ENCODE measurements at places on chromosomes 11 and 22.

GRCh38 chr11:105696000-105696399, 86.1 kb downstream of the GRIA4 start:
- no peak for DNase-seq

GRCh38 chr11:90699791-90700400, 477.0 kb upstream of the CHORDC1 start:
- no peak for DNase-seq

DNA sequence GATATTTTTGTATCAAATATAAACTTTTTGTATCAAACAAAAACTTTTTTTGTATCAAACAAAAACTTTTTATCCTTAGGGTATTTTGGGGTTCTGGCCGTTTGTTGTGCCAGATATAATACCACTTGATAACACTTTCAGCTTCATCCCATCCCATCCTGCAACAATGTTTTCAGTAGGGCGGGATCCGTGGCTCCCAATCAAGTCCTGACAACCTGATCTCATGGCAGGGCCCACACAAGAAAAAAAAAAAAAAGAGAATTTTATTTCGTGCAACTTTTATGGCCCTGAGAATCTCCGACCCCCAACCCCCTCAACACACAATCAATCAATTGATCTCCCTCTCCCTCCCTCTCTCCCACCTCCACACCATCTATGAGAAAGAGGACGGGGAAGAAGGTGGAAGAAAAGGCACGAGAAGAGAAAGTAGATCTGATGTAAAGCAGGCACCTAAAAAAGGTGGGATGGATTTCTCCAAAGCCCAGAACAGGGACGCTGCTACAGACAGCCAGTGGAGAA, 4749.6 kb upstream of the OR11H1 start:
- DNase-seq = no peak

DNA sequence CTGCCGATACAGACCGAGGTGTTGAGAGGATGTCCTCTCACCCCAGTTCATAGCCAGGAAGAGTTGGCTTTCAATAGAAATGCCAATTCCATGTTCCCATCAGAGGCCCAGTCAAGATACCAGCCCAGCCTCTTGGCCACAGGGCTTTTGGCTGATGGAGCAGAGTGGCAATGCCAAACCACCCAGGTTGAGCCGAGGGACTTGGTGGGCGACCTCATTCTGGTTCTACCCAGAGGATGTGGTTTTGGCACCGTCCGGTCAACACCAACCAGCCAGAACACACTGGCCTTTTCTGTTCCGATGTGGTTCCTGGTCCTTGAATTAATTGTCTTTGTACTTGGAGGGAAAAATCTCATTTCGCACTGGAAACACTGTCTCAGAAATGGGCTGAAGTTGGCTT, 60.5 kb downstream of the COMMD9 start:
- no peak for DNase-seq

GRCh38 chr11:84089072-84090057, 803.2 kb upstream of the CCDC90B start:
- DNase-seq = no peak

GRCh38 chr11:63845911-63846310, 7.0 kb downstream of the MARK2 start:
- DNase-seq = no peak

DNA sequence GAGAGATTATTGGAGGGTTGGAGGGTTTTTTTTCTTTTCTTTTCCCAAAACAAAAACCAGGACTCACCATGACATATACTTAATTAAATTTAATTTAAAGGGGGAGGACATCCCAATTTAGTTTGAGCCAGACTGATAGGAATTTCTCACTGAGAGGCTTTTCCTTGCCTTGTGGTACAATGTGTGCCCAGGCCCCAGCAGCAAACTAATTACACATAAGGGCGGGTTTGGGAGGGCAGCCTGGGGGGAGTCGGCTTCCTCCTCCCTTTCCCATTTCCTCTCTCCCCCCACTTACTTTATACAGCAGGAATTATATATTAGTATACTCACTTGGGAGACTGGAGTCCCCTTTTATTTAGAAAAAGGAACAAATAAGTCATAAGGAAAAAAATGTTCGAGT, 2.9 kb downstream of the TEAD1 start:
- DNase-seq = peak; percentile 61

DNA sequence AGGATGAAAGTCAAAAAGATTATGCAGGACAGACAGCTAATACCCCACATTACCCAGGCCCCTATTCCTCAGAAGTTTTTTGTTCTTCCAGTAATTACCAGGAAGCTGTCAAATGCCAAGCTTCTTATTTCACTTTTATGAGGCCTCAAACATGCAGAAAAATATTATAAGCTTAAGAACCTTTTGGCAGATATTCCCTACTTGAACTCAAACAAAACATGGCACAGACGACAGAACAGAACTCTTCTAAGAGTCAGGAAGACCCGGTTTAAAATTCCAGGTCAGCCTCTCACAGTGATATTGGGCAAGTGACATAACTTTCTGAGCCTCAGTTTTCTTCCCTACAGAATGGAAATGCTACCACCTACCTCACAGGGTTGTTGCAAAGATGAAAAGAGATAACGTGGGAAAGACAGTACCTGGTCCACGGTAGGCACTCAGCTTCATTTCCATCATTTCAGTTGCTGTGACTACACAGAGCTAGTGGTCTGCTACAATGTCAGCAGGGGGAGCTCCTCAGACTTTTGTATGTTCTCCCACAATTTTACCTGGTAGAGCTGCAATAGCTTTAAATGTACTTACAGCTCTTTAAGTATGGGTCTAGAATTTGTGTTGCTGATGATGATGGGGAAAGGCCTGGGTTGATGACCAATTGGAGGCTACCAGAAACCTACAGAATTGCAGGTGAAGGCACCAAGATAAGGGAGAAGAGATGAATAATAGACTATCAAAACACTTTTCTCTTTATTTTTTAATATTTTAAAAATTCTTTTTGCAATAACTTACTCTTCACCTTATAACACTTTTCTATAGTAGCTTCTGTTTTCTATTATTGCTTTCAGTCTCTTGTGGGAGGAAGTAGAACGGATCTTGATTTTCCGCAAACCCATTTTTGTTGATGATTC, 98.3 kb upstream of the CHRM4 start:
- DNase-seq = peak; percentile 61

- DNase-seq = peak; percentile 86
Observed at GRCh38 chr11:62542750-62543567, 3.6 kb downstream of the AHNAK start.

- peak; percentile 72 for DNase-seq
Observed at GRCh38 chr11:130131961-130132850, 27.4 kb upstream of the ST14 start.

- no peak for DNase-seq
Observed at GRCh38 chr22:41387341-41387740, 5.6 kb downstream of the TEF start.

DNA sequence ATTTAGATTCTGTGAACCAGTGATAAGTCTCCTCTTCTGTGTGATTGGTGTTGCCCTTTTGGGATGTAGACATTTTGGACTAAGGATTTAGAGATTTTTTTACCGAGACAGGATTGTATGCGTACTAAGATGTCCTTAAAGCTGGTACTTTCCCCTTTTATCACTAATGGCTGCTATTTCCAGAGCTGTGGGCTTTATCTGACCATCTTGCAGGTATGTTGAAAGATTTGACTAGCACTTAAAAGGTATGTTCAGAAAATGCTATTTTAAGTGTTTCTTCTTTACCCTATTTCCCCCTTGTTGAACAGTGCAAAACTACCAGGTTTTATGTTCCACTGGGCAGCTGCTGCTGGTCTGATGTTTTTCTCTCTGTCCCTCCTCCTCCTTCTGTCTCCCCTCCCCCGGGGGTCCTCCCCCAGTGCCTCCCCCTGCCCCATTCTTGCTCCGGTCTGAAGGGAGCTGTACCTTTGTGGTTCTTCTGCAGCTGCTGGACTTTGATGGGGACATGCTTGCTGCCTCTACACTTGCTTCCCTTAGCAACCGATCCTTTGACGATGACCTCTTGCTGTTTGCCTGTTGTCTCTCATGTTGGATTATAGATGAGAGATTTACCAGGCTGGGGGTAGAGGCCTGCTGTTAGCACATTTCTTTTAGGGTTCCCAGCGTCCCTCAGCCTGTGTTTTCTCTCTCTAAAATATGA, 59.6 kb downstream of the ZNRF3 start:
- no peak for DNase-seq

DNA sequence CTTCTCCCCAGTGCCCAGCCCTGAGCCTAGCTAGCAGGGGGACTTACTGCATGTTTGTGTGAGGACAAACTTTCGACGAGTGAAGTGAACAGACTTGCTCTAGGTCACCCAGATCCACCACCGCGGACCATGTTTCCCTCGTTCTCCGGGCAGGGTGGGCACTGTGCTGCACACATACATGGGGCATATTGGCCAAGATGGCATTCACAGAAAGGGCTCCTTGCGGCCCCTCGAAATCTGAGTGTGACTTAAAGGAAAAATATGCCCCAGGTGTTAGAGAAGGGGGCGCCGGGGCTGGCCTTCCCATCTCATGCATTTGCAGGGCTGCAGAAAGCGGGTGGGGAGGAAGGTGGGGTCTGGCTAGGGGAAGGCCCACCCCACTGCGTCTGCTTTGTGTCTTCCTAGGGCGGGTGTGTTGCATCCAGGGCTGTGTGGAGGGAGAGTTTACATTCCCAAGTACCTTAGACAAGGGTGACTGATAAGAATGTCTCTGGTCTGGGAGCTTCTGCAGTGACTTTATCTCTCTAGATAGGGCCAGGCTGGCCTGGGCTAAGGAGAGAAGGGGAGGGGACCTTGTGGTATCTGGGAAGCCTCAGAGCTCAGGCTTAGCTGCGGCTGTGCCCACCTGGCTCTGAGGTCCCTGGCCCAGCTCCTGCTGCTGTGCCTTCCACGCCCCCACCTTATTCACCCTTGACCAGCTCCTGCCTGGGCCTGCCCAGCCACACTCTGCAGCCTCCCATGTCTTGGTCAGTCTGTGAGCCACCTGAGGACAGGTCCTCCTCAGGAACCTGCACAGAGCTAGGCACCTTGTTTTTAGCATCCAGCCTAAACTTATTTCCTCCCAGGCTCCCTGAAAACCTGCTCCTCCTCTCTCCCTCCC, 45.8 kb downstream of the LRRC32 start:
- no peak for DNase-seq

GRCh38 chr11:36261094-36261493, 28.1 kb downstream of the COMMD9 start:
- no peak for DNase-seq

GRCh38 chr11:1303126-1303821, 6.2 kb downstream of the TOLLIP start:
- DNase-seq = no peak

- peak; percentile 41 for DNase-seq
Observed at GRCh38 chr11:44096360-44097185, 1.1 kb downstream of the EXT2 start.

GRCh38 chr22:26658161-26658560, 773 bp downstream of the MIAT start:
- no peak for DNase-seq

GRCh38 chr11:117071344-117071787, 26.9 kb downstream of the SIK3 start:
- DNase-seq = peak; percentile 25

- DNase-seq = no peak
Observed at GRCh38 chr11:122112470-122113365, 3.3 kb downstream of the BLID start.

- DNase-seq = peak; percentile 33
Observed at GRCh38 chr22:35761037-35761436, 43.4 kb downstream of the APOL5 start.

- no peak for DNase-seq
Observed at GRCh38 chr22:49727881-49728569, 99.6 kb downstream of the BRD1 start.

DNA sequence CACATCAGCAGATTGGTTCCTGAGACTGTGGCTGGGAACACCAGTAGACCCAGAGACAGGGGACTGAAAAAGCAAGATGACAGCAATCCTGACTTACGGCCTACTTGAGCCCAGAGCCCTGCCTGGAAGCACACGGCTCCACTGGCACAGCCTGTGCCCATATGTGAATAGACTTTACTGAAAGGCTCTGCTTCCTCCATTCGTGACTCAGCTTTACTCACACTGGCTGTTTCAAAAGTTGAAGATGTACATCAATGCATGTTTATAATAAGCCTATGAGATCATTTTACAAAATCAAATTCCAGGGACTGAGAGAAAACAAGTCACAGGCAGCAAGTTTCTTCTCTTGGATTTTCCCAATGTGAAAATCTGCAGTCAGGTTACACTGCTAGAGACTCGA, 134.6 kb upstream of the TEAD1 start:
- DNase-seq = peak; percentile 98

DNA sequence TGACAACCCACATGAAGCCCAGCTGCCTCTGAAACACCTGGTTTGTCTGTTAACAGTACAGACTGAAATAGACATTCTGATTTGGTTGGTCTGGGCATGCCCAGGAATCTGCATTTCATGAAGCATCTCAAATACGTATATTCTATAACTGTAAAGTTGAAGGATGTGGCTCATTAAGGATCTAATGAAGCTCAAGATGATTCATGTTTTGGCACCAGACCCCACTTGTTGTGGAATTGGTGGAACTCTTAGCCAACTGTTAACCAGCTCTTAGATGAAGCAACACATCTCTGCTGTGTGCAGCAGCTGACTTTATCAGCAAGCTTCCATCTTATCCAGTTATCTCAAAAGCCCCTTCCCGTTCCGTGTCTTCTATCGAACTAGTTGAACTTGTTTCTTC, 232.2 kb downstream of the INSC start:
- peak; percentile 2 for DNase-seq

DNA sequence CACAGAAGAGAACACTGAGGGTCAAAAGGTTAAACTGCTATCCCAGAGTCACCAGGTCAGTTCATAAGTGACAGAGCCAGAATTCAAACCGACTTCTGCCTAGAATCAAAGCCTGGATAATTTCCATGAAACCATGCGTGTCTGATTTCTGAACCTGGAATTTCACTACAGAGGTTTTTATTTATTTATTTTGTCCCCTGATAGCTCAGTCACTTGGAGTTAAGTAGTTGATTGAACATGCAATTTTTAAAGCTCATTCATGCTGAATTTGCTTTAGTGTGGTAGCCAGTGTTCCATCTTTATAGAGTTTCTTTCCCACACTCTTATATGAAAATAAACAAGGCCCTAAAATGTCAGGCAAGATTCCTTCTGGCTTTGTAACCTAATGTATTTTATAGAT, 93.2 kb downstream of the NAV2 start:
- no peak for DNase-seq

GRCh38 chr22:37887584-37888378, 18.3 kb upstream of the MICALL1 start:
- DNase-seq = peak; percentile 84

DNA sequence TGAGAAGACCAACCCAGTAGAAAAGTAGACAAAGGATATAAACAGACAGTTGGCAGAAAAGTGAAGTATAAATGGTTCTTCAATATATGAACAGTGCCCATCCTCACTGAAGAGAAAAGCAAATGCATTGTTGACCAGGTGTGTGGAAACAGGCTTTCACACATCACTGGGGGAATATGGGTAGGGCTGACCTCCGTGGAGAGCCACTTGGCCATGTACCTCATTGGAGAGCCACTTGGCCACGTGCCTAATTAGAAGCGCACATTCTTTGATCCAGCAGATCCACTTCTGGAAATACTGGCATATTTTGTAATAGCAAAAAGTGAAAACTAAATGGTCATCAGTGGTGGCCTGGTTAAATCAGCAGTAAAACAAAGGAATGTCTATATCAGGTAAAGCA, 43.2 kb downstream of the PPP6R3 start:
- DNase-seq = no peak

All from fibroblast of mammary gland (primary cell).